ENCODE measurements at places on chromosomes 16 and 17.

- DNase-seq, result peak; percentile 71
Observed at GRCh38 chr17:73318836-73319235, 7.0 kb upstream of the CDC42EP4 start.

DNA sequence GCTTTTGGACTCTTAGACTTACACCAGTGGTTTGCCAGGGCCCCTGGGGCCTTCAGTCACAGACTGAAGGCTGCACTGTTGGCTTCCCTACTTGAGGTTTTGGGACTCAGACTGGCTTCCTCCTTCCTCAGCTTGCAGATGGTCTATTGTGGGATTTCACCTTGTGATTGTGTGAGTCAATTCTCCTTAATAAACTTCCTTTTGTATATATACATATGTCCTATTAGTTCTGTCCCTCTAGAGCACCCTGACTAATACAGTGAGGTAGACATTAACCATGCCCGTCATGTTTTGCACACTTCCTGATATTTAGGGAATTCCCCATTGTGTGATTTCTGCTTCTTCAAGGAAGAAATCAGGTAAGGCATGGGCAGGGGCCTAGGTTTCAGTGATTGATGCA, 147.8 kb upstream of the CA10 start:
- DNase-seq, result no peak

- no peak for DNase-seq
Observed at GRCh38 chr17:78573955-78574354, 3.2 kb downstream of the DNAH17 start.

GRCh38 chr17:42773290-42774035, at the start of gene VPS25:
TSS of gene VPS25 (plus strand) at chr17:42773449. CDS start at chr17:42773476, 27 bp downstream.
- DNase-seq, result peak; percentile 91

- DNase-seq, result no peak
Observed at GRCh38 chr16:20344611-20345010, 7.9 kb downstream of the UMOD start.

DNA sequence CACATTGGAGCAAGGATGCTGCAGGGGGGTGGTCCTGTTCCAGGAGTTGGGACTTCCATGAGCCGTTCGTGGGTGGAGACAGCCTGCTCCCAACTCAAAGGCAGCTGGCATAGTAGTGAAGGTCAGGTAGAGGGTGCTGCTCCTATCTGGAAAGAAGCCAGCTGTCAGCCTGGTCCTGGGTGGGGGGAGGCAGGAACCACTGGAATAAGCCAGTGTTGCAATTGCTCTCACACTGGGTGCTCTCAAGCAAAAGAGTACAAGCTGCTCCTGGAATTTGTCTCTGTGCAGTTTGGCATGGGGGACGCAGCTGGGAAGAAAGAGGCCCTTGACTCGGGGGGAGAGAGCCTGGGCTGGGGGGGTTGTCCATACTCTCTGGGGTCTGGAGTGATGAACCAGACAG, 8.7 kb downstream of the CACNG5 start:
- no peak for DNase-seq

DNA sequence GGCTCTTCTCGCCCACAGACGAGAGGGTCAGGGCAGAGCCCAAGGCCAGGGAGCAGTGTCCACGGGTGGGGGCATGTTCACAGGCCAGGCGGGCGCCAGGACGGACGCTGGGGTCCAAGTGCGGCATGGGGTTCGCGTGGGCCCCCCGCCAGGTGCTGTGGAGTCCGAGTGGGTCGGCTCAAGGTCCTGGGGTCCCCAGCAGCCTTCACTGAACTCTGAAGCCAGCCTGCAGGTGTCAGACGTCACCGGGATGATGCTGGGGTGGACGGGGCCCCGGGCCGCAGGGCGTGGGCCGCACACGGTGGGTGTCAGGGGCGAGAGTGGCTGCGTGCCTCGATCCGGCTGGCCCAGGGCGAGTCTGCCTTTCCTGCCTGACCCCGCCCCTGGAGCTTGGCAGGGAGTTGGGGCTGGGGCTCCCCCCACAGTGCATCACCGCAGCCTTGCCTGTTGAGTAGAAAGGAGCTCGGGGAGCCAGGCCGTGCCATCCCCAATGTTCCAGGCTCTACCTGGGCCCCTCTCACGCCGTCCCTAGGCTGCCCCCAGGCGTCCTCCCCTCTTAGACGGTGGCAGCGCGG, 19.0 kb downstream of the CACNA1H start:
- DNase-seq, result no peak

DNA sequence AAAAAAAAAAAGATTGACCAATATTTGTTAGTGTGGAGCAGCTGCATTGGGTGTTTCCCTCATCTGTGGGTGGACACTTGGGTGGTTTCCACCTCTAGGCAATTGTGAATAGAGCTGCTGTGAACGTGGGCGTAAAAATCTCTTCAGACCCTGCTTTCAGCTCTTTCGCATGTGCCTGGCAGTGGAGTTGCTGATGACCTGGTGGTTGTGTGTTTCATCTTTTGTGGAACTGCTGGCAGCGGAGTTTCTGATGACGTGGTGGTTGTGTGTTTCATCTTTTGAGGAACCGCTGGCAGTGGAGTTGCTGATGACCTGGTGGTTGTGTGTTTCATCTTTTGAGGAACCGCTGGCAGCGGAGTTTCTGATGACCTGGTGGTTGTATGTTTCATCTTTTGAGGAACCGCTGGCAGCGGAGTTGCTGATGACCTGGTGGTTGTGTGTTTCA, 21.4 kb downstream of the ZC3H18 start:
- no peak for DNase-seq

- DNase-seq, result no peak
Observed at GRCh38 chr16:55248058-55248457, 75.9 kb upstream of the IRX6 start.

DNA sequence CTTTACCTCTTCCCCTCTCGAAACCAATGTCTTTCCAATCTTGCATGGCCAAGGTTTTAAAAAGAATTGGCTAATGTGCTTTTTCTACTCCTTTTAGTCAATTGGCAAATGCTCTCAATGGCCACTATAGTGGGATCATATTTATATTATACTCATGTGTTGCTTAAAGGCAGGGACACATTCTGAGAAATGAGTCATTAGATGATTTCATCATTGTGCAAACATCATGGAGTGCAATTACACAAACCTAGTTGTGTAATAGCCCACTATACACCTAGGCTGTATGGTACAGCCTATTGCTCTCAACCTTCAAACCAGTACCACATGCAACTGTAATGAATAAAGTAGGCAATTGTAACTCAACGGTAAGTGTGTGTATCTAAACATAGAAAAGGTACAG, 180.9 kb downstream of the HS3ST3A1 start:
- DNase-seq, result no peak

DNA sequence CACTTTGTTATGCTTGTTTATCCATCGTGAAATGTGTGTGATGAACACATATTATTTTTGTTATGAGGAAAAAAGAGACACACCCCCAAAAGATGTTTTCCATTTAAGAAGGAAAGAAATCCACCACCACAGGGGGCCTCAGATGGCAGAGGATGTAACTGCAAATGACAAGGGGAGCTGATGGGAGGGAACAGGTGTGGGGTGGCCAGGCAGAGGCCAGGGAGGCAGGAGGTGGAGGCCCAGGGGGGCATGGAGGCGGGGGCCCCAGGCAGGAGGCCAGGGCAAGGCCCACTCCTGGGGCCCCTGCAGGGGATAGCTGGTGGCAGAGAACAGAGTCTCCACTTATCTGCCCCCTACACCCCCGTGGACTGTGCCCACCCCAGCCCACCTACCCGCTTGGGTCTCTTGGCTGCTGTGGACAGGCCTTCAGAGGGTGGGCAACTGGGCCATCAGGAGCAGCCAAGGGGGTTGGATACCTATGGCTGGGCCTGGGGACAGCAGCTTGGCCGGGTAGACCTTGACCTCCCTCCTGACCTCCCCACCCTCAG, 28.0 kb downstream of the PPL start:
- DNase-seq, result no peak

DNA sequence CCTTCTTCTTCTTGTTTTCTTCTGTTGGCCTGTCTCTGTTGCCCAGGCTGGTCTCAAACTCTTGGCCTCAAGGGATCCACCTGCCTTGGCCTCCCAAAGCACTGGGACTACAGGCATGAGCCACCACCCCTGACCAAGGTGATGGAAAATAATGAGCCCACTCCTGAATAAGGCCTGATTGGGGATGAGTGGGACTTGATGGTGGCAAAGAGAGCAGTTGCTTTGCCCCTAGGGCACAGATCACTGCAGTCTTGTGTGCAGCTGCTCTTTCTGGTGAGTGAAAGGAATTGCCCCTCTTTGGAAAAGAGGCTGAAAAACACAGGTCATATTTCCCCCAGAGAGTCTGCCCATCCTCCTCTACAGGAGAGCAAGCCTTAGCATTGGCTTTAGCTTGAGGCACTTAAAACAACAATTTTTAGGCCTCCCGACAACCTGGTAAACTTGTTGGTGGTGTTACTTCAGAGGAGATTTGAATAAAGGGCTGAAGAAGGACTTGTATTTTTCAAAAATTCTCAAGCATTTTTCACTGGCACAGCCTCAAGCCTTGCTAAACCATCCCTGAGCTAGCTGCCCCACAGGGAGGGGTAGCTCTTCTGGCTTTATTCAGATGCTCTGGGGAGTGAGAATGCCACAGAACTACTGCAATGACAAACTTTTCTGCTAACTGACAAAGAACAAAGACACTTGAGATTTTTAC, 6.1 kb upstream of the PDP2 start:
- no peak for DNase-seq

- no peak for DNase-seq
Observed at GRCh38 chr17:29158096-29158487, 22.1 kb downstream of the MYO18A start.

DNA sequence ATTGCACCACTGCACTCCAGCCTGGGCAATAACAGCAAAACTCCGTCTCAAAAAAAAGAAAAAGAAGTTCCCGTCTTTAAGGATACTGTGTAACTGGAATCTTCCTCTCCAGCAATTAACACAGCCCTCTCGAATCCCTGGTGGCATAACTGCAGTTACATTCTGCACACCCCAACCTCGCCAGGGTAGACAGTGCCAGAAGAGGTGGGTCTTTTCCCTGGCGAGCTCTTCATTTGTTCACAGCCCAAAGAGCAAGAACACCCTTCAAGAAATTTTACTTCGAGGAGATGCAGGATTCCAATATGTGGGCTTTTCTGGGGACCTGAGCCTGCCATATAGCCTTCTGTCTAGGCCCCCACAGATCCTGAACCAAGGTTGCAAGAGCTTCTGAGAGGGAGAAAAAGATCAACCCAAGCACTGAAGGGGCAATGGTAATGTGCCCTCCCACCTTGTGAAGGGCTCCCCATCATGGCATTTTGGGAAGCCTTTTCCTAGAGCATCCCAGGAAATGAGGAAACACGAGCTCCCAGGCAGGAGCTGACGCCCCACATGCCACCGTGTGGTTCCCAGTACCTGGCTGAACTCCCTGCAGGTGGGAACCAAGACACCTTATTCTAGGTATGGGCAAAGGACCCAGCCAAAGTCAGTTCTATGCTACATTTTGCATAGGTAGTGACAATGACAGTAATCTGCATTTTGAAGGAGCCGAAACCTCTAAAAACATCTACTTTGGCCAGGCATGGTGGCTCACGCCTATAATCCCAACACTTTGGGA, 26.9 kb downstream of the TK2 start:
- DNase-seq, result no peak

GRCh38 chr16:22030087-22030812, 22.3 kb downstream of the MOSMO start:
- DNase-seq, result no peak

- no peak for DNase-seq
Observed at GRCh38 chr16:88374736-88375135, 8.0 kb upstream of the ZNF469 start.

DNA sequence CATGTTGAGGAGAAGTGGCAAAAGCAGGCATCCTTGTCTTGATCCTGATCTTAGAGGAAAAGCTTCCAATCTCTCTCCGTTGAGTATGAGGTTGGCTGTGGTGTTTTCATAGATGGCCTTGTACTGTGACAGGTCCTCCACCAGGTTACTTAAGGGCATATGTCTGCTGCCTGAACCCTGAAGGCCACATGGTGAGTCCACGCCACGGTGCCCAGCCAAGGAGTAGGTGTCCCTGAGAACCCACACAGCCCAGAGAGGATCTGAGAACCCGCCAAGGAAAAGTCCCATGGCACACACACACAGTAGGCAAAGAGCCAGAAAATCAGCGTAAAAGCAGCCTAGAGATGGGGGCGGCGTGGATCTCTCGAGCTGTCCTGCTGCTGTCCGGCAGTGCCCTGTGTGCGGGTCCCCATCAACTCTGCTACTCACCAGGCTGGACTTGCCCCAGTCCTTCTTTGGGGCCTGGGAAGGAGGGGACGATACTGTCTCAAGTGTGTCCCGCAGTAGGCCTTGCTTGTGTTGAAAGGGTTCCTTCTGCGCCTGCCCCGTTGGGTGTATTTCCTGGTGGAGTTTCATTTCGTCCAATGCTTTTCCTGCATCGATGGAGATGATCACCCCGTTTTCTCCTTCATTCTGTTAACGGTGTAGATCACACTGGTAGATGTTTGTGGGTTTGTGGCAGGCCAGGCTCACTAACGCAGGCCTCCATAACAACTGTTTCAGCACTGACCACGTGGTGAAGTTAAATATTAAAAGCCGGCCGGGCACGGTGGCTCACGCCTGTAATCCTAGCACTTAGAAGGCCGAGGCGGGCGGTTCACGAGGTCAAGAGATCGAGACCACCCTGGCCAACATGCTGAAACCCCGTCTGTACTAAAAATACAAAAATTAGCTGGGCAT, 90.8 kb upstream of the DNAH17 start:
- DNase-seq, result no peak

All from erythroblast (primary cell).